ENCODE measurements at places on chromosomes 13 and 19. TPM values are rescaled to one million over a fixed set of nuclear protein-coding genes. Genes with fewer than 3 reads are reported as not detected.

Gene SIGLEC6
- not detected for polyA plus RNA-seq

DNA sequence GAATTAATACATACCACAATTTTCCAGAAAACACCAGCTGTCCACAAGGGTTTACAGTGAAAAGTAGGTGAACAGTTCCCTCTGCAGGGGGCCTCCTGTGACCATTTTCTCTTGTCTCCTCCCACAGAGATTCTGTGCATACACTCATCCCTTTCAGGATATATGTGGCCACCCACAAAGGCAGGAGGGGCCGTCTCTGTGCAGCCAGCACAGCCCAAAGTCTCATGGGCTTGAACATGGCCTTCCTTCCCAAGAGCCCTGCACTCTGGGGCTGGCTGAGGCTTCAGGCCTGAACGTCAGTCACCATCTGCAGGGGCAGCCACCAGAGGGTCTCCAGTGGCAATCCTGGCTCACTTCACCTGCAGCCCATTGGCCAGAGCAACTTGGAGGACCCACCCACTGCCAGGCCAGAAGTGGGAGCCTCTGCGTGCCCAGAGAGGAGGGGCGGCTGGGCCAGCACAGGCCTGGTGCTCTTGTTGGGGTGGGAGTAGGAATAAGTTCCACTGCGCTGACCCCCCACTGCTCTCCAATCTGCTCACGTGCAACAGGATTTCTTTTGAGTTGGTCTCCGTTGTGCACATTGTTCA is 25.1 kb downstream of the TMEM161A start:
- peak; percentile 71 for DNase-seq

GRCh38 chr19:5128936-5129389 is 160.1 kb downstream of the KDM4B start:
- DNase-seq, result no peak

Gene SLC6A16
- polyA plus RNA-seq, result 1.1 TPM

- no peak for DNase-seq
Measured at GRCh38 chr19:6865849-6866248, 21.5 kb upstream of the ADGRE1 start.

Gene HAUS8
- polyA plus RNA-seq, result 18.9 TPM

DNA sequence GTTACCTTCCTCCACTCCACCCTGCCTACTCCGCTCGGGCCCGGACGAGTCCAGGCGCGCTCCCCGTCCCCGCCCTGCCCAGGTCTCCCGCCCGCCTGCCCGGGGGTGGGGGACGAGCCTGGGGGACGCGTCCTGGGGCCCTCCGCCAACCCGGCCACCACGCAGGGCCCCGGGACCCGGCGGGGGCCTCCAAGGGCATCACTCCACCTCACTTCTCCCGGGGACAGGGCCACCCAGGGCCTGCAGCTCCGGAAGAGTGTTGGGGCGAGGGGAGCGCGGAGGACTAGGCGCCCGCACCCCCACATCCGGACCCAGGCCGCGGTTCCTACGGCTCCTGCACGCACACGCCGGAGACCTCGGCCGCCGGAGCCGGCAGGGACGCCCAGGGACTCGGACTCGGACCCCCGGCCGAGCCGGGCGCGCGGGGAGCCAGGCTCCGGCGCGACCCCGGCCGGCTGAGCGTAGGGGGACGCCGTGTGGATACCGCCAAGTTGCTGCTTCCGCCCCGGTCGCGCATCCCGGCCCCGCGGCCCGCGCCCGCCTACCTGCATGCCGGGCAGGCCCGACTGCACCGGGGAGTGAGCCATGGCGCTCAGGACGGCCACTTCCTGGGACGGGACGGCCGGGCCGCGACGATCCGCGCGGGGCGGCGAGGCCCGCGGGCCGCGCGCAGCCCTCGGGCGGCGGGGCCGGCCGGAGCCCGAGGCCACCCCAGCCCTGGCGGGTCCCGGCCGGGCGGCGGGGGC is 534 bp downstream of the STK24 start:
- DNase-seq, result no peak

DNA sequence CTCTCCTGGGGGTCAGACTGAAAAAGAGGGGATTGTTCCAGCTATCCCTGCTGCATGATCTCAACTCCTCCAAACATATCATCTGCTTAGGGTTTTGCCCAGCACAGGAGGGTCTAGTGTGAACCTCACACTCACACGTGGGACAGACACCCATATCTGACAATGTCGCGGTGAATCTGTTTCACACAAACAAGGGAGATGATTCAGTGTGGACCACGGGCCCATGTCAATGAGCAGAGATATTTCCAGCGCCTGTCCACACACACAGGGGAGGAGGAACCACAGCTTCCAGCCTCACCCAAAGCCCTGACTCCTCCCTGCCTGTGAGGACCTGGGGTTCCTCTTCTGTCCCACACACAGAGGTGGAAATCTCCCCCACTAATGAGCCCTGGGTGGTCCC is 29.6 kb upstream of the KIR3DL3 start:
- DNase-seq, result no peak

Gene FSD1
- 194 TPM for polyA plus RNA-seq

DNA sequence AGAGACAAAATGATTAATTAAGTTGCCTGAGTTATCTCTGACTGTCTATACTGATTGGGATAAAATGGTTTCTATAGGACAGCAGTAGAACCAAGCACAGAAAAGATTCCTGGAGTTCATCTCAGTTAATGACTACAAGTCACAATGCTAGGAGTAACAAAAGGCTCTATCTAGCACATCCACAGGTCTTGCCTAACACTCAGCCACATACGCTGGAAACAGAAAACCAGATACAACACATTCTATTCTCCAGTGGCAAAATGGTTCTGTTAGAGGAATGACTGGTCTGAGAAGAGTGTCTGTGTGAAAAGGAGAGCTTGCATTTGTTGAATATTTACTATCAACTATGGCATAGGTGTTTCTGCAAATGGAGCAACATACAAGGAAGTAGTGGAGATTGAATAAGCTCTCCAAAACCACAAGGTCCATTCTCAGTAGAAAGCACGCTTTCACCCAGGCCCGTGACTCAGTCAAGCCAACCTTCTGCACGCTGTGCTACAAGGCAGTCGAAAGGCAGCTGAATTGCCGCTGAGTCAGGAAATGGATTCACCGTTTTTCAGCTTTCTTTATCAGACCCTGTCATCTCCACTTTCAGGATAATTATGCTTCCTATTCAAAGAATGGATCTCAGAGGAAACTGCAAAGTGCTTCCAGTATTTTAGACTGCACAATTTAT is 761.5 kb downstream of the EFNB2 start:
- DNase-seq, result no peak

GRCh38 chr19:13376537-13376936 is 129.7 kb downstream of the CACNA1A start:
- no peak for DNase-seq

GRCh38 chr13:33235564-33235963 is 50.0 kb downstream of the STARD13 start:
- DNase-seq, result no peak

DNA sequence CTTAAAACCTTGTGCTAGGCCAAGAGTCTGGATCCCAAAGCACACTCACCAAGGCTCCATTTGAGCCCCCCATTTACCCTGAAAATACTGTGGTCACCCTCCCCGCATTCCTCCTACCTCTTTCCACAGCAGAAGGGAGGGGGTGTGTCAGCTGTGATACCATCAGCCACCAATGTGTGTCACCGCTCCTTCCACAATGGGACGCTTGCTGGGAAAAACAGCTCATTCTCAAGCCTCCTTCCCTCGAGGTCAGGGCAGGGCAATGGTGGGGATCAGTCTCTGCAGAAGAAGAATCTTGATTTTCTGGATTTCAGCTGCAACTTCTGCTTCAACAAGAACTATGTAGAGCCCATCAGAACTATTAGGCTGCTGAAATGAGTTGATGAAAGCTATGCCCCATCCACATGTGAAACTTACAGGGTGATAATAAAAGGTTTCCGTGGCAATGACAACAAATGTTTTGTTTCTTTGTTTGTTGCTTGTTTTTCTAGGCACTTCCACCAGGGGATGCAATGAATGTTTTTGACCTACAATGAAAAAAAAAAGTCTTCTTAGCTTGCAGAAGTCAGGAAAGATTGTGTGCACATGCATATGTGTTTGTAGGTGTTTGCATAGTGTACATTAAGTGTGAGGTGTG is 26.4 kb upstream of the ZNF507 start:
- no peak for DNase-seq

DNA sequence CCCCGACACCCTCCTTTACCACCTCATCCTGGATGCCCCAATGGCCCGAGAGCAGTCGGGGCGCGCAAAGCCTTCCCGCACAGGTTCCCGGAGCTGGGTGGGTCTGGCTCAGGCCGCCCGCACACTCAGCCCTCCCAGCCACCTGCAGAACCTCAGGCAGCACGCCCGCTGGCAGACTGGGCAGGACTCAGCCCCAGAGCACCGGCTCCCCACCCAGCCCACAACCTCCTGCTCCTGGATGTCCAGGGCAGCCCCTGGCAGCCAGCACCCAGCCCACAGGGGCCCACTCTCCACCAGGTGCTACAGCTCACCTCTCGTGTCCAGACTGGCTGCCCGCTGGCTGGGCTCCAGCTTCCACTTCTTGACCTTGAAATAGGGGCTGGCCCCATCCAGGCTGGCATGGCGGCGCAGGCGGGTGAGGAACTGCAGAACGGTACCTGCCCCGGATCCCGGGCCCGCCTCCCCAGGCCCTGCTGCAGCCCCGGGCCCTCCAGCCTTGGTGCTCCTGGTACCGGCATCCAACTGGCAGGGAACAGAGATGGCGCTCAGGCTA is 4.6 kb downstream of the CBARP start:
- no peak for DNase-seq

Gene ZMYM5
- polyA plus RNA-seq, result 4.9 TPM

Gene PIK3R2
- polyA plus RNA-seq, result 31.4 TPM

DNA sequence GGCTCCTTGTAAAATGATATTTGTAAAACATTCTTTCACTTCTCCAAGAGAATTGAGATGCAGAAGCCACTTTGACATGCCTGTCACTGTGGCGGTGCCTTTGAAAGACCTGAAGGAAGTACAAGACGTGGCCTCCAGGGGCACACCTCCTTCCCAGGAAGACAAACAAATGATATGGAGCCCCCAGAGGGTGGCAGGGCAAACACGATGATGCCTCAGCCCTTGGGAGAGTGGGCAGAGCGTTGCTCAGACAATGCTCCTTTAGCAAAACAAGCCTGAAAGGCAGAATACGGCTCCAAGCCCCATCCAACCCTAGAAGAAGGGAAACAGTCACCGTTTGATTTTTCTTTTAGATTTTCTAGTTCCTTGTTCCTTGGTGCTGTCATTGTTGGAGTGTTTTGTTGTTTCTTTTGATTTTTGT is 9.2 kb upstream of the ATP12A start:
- no peak for DNase-seq

GRCh38 chr13:102935896-102936321 is 90.1 kb downstream of the ERCC5 start:
- no peak for DNase-seq

DNA sequence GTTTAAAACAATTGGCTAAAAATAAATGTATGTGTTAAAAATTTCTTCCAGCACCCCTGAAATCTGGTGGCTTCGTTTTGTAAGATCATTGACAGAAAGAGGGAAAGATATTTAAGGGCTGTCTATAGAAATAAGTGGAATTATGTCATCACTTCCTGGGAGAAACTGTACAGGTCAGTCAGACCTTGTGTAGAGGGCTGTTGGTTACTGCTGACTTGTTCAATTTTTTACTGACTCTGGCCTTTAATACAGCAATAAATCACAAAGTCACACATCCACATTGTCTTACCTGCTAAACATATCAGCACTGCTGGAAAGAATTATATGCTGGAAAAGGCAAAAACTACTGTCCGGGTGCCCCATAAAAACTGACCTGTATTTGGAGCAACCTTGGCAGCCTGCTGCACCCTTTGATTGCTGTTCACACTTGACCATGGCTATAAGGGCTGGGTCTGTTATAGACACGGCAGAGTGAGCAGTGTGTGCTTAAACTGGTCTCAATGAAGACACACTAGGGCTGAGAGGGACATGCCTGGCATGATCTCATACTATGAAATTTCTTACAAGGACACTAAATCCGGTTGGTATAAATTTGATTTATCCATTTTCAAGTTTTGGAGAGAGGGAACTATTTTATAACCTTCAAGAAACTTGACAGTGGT is 162.1 kb downstream of the NHLRC3 start:
- DNase-seq, result no peak

Gene BTBD2
- polyA plus RNA-seq, result 142 TPM

- DNase-seq, result peak; percentile 94
Measured at GRCh38 chr19:49808711-49809159, 4.4 kb downstream of the FUZ start.

GRCh38 chr19:39946532-39946931 is 12.1 kb upstream of the FCGBP start:
- DNase-seq, result no peak

Gene ZNF506
- polyA plus RNA-seq, result 4.1 TPM

- DNase-seq, result no peak
Measured at GRCh38 chr13:37395544-37395943, 203.0 kb downstream of the POSTN start.

Gene VMAC
- 2.2 TPM for polyA plus RNA-seq

Gene HCST
- polyA plus RNA-seq, result 2.8 TPM

GRCh38 chr19:4134351-4134750 is 10.4 kb upstream of the MAP2K2 start:
- no peak for DNase-seq

DNA sequence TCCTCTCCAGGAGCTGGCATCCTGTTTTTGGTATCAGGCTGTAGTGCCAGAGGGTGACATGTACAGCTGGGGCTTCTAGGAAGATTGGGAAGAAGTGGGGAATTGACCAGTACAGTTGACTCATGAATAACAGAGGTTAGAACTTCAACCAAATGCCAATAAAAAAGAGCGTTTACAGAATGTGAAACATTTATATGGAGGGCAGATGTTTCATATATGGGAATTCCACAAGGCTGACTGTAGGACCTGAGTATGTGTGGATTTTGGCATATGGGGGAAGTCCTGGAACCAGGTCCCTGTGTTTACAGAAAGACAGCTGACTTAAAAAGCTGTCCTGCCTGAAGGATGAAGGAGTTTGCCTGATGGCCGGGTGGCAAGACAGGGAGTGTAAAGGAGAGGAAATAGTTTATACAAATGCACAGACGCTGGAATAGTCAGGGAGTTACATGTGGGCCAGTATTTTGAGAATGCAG is 5.2 kb downstream of the CHAMP1 start:
- DNase-seq, result no peak

All from H1 (cell line).